MG63 (cell line): ENCODE measurements at places on chromosomes 2 and 18.

- no peak for DNase-seq
Observed at GRCh38 chr2:112317303-112318158, 42.1 kb downstream of the ZC3H6 start.

GRCh38 chr18:33957707-33958106, 267.0 kb downstream of the NOL4 start:
- no peak for DNase-seq

DNA sequence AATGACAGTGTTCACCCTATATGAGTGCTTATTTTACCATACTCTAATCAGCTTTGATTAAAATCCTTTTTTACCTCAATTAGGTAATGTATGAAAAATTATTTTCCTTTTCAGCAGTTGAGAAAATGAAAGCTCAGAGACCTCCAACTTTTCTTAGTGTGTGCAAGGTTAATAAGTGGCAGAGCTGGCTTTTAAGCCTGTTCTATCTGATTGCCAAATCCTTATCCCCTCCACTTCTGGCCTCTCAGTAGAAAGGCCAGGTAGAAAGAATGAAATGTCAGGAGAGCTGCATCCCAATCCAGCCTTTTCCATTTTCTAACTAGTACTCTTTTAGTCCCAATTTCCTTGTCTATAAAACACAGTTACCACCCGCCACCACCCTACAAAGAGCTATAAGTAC, 67.6 kb upstream of the LCLAT1 start:
- no peak for DNase-seq

DNA sequence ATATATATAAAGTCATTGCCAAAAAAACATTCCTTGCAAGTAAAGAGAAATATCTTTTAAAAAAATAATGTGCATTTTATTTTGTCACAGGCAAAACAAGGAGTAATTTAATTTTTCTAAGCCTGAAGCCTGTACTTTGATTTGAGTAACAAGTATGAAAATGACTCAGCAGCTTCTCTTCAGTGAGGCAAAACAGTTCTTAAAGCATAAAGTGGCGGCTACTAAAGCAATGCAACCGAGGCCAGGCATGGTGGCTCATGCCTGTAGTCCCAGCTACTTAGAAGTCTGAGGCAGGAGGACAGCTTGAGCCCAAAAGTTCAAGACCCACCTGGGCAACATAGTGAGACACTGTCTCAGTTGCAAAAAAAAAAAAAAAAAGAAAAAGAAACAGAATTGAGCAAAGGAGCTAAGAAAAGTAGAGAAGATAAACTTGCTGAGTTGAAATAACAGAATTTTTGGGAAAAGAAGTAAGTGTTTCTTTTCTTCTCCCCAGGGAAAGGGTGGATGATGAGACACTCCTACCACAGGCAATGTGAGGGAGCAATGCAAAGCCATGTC, 29.6 kb downstream of the DOK1 start:
- DNase-seq = no peak

DNA sequence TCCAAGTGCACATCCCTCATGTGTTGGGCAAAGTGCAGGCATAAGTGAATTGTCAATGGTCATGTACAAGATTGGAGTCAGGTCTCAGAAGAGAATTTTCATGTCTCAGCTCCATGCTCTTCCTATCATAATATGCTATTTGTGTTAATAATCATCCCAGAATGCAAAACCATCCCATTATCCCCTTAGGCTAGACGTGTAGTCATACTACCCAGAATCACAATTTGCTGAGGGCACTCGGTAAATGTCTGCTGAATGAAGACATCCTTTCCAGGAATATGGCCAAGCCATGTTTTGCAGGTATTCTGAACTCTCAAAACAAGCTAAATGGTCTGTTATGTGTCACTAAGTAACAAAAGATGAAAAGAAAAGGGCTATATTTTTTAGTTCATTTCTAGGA, 263.8 kb downstream of the RAD51AP2 start:
- DNase-seq = no peak

DNA sequence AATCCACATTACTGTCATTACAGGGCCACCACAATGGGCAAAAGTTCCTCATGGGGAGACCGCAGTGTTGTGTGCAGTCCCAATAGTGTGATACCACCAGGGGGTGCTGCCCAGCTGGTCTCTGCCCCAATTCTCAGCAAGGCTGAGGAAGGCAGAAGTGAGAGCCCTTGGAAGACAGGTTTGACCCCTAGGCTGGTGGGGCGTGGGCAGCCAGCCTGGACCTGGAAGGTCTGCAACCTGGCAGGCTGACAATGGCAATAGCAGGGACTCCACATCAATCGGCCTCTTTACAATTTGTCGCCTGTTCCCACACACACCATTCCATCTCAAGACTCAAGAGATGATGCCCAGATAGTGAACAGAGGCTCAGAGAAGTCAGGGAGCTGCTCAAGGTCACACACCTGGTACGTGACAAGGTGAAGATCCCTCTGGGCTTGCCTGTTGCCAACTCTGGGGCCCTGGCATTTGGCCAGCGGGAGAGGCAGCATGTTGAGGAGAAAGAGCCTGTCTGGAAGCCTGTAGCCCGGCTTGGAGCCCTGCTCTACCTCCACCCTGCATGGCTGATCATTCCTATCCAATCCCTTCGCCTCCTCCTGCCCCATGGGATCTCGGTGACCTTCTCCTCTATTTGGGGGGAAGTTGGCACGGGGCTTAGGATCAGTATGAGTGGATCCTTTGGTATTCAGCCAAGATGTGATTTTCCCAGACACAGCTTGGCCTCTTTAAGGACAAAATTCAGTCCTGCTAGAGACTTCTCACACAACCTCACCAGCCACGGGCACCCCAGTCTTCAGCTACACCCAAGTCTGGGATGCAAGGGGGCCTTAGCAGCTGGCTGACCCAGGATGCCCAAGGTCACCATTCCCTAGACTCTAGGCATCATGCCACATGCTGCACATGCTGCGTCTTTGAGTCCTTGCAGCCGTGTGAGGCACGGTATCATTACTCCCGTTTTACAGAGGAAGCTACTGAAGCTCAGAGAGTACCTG, 2.9 kb upstream of the ATOH8 start:
- DNase-seq = peak; percentile 65

GRCh38 chr2:173359231-173359630, 4.6 kb downstream of the CDCA7 start:
- peak; percentile 53 for DNase-seq

- DNase-seq = no peak
Observed at GRCh38 chr2:173651891-173652290, 297.2 kb downstream of the CDCA7 start.

DNA sequence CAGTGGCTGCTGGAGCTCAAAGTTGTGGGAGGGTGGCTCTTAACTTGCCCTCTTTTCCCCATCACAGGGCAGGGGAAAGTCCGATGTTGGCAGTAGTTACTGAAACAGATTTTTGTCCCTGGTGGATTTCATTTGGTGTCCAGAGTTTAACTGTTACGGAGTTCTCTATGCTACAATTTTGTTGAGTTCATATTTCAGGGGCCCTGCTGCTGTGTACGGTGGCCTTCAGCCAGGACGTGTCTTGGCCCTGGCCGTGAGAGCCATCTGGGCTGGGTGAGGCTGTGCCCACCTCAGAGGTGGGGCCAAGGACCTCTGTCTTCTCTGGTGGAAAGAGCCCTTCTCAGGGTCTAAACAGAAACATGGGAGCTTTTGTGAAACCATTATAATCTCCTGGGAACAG, 67.4 kb downstream of the SH3YL1 start:
- no peak for DNase-seq

DNA sequence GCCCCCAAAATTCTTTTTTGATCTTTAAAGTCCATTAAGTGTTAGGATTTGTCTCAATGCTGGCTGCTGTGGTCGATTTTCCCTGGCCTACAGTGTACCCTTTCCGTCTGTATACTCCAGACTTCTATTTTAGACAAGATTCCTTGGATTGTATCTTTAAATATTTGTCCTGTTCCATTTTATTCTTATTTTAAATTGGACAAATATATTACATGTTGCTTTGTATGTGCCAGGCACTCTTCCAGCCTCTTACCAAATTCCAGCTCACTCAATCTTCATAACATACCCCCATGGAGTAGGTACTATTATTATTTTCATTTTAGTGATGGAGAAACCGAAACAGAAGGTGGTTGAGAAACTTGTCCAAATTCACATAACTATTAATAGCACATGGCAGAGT, 58.1 kb downstream of the VWA3B start:
- no peak for DNase-seq

- no peak for DNase-seq
Observed at GRCh38 chr2:88016960-88017779, 823 bp upstream of the RNU2-63P start.

DNA sequence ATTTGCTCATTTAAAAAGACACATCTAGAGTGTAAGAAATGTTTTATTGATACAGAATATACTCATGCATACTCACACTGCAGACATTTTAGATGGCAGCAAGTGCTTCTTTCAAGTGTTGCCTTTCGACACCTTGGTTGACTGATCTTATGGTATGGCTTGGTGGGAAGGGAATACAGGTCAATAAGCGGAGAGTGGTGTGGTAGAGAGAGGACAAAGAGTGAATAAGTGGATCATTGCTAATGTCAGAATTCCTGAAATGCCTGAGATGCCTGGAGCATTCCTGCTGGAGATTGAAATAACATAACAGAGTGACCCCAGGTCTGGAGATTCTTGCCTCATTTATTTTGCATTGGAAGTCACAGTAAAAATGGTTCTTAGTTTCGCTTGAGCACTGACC, 76.7 kb downstream of the RND3 start:
- no peak for DNase-seq

DNA sequence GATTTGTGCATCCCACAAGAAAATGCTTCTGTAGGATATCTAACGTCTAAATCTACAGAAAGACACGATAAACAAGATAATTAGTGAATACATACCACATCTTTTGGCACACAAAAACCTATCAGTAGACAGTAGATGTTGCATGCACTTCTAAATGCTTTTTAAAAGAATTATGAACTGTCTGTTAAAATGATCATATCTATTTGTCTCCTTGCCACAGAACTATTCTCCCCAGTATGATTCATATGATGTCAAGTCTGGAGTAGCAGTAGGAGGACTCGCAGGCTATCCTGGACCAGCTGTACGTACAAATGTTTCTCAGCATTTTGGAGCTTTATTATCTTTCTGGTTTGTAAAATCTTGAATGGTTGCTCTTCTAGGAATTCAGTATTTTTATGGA, 12.7 kb downstream of the COL3A1 start:
- no peak for DNase-seq

DNA sequence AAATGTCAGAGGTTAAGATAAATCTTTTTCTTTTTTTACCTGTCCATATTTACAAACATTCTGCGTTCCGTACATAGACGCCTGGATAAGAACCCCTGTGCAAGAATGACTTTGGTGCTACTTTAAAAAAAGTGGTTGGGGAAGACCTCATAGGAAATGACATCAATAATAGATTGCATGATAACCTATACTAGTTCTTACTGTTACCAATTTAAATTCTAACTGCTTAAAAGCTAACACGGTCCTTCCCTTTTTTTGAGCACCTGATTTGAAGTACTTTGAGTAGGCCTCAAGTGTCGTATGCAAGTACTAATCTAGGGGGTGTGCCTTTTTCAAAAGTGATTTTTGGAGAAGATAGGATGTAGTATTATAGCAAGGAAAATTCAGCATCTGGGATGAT, 2.1 kb downstream of the SLC39A10 start:
- DNase-seq = no peak

- no peak for DNase-seq
Observed at GRCh38 chr2:103327386-103327785, 565.6 kb downstream of the TMEM182 start.

DNA sequence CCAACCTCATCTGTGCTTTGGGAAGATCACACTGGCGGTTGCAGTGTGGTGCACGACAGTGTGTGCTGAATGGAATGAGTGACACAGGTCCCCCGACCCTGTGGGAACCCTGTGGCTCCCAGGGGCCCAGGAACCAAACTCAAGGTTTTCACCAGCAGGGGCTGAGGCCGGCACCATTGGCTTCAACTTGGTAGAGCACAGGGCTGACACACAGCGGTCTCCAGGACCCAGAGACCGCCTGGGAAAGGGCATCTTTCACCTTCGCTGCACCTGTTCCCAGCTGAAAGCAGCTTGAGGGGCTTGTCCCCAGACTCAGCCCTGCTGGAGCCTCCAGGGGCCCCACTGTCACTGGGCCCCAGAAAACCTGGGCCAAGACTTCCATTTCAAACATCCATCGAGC, 59.0 kb upstream of the ODC1 start:
- no peak for DNase-seq

- DNase-seq = no peak
Observed at GRCh38 chr18:32661486-32662299, 111.1 kb downstream of the KLHL14 start.

- no peak for DNase-seq
Observed at GRCh38 chr2:170180031-170180566, 2.2 kb downstream of the MYO3B start.

DNA sequence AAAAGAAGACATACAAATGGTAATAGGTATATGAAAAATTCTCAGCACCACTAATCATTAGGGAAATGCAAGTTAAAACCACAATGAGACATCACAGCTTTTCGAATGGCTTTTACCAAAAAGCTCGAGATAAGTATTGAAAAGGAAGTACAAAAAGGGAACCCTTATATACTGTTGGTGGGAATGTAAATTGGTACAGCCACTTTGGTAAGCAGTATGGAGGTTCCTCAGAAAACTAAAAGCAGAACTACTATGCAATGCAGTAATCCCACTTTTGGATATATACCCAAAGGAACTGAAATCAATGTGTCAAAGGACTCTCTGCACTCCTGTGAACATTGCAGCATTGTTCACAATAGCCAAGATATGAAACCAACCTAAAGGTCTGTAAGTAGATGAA, 107.5 kb upstream of the SPATS2L start:
- no peak for DNase-seq
